ENCODE measurements at places on chromosomes 5 and 9.

- DNase-seq = no peak
Observed at GRCh38 chr9:71910650-71911060, 338 bp downstream of the ABHD17B start.

GRCh38 chr5:154509784-154510555, 31.9 kb upstream of the HAND1 start:
- no peak for DNase-seq

DNA sequence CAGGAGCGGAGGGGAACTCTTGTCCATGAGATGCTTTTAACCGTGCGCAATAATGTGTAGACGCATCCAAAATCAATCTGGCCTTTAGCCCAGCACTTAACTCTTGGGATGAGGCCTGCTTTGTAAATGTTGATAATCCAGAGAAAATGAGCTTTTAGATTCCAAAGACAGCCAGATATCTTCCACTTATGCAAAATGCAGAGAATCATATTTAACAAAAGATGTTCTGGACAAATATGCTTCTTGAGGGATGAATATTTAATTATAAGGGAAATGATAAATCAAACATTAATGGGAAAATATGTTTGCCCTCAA, 5.6 kb downstream of the S1PR3 start:
- no peak for DNase-seq

DNA sequence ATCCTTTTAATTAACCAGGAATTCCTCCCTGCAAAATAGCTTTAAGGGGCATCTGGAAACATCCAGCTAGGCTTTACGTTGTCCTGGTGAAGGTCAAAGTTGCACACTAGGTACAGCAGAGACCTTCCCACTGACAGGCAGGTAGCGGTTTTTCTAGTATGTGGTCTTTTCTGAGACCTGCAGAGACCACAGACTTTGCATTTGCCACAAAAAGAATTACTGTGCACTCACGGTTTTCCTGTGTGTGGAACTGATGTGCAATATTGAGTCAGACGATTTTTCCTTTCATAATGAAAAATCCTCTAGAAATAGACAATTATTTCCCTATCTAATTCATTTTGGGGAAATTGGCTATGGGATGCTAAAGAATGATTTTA, 417.0 kb upstream of the ADAMTSL1 start:
- DNase-seq = no peak

DNA sequence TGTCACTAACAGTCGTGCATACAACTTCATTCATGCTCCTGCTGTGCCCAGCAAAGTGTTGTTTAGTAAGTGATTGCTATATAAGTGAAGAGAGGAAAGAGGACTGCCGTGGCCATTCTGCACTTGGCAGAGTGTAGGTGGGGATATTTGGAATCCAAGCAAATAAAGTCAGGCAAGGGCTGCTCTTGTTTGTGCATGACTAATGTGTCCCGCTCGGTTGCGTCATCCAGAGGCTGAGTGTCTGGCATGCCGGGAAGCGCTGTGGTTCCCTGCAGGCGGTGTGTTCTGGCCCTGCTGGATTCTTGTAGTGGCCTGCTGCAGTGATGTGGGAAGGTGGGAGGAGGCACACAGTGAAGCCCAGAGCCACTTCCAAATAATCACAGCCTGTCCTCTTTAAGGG, 136.9 kb upstream of the ANKH start:
- peak; percentile 97 for DNase-seq

DNA sequence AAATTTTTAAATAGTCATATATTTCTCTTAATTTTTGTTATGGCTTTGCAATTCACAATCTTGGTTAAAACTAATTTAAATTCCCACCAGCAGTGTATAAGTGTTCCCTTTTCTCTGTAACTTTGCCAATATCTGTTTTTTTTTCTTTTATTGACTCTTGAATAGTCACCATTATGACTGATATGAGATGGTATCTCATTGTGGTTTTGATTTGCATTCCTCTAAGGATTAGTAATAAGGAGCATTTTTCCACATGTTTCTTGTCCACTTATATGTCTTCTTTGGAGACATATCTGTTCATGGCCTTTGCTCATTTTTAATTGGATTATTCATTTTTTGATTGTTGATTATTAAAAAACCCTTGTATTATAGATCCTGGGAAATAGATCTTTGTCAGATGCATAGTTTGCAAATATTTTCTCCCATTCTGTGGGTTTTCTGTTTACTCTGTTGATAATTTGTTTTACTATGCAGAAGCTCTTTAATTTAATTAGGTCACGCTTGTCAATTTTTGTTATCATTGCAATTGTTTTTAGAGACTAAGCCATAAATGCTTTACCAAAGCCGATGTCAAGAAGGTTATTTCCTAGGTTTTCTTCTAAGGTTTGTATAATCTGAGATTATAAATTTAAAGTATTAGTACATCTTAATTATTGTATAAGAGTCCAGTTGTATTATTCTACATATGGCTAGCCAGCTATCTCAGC, 610.9 kb downstream of the CHSY3 start:
- peak; percentile 92 for DNase-seq

DNA sequence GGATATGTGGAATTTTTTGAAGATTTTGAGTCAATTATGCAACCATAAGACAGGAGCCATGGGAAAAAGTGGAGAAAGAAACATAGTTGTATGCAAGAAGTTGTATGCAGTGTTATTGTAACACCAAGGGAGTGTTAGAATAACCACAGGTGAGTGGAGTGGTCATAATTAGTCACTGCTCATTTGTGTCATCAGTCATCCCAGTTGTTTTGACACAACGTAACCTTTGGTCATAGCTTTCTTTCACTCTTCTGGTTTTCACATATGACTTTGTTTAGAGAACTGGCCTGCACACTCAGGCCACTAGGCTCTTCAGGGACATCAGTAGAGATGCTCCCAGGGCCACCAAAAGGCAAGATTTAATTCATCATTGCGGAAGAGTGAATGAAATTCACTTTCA, 158.7 kb upstream of the HMHB1 start:
- no peak for DNase-seq

DNA sequence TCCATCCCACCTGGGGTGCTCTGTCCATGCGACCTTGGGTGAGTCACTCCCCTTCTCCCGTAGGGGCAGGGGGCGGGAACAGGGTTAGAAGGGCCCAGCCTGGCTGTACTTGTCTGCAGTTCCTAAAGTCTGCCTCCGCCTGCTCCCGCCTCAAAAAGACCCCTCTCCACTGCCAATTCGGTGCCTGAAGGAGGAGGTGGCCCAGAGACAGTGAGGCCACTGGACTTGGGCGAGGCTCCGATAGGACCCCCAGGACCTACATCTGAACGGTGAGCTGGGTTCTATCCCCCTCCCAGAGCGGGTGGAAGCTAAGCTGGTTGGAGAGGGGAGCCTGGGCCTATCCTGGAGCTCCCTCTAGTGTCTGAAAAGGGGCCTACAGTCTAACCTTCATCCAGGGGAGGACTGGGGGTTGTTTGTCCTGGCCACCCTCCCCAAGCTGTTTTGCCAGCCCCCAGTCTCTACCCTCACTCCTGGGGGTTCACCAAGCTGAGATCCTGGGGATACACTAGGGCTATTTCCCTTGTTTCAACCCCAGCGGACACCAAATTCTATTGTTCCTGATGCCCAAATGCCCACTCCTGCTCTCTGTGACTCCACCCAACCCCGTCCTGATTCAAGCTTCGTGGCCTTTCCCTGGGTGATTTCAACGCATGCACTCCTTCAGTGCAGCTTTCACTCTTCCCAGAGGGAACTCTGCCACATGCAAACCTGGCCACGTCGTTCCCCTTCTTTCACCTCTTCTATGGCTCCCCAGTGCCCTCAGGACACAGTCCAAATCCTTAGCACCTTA, 6.1 kb upstream of the CRB2 start:
- peak; percentile 53 for DNase-seq

GRCh38 chr9:107491081-107492053, 1.8 kb upstream of the KLF4 start:
- no peak for DNase-seq
